Uterus (tissue), 4 donors: ENCODE measurements at places on chromosomes 2 and 18. TPM values are rescaled to one million over a fixed set of nuclear protein-coding genes. Genes with fewer than 3 reads are reported as not detected.

Gene PAIP2B
- total RNA-seq: 3.6 TPM

Gene NLRC4
- 0.26 TPM for total RNA-seq

Gene UGT1A4
- total RNA-seq: not detected

Gene PPP1R1C
- not detected for total RNA-seq

Gene HRH4
- not detected for total RNA-seq

Gene SERPINE2
- 5.0 TPM for total RNA-seq

DNA sequence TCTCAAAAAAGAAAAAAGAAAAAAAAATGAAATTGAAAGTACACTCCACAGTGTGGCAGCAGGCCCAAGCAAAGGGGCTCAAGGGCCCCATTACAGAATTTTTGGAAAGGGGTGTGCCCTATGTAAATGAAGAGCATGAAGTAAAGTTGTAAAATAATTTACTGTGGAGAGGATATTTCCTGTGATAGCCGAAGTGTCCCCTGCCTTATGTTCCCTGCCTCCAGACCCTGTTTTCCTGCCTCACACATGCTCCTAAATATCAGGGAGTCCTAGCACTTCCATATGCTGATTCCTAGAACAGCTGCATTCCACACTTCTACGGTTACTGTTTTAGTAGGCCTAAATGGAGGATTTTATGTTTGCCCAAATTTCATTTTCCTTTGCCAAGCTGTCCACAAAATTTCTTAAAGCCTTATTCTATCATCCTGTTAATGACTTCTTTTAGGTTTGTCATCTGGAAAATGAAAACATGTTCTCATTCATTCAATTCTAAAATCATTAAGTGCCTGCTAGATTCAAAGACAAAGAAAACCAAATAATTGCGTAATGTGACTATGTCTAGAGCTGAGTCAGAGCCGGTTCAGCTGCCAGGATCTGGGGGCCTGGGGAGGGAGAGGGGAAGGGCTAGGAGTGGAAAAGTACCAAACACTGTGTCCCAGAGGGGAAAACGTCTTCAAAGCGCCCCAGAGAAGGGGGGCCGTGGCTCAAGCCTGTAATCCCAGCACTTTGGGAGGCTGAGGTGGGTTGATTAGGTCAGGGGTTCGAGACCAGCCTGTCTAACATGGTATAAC lies 25.9 kb upstream of the IMPA2 start:
- peak overlapping the region; percentile 51 for H3K27ac ChIP-seq
- no peaks in the 10 kb centered on the region for H3K27me3 ChIP-seq
- peak; percentile 43 for DNase-seq
- no peaks in the 10 kb centered on the region for H3K36me3 ChIP-seq
- H3K4me1 ChIP-seq: no peaks in the 10 kb centered on the region

DNA sequence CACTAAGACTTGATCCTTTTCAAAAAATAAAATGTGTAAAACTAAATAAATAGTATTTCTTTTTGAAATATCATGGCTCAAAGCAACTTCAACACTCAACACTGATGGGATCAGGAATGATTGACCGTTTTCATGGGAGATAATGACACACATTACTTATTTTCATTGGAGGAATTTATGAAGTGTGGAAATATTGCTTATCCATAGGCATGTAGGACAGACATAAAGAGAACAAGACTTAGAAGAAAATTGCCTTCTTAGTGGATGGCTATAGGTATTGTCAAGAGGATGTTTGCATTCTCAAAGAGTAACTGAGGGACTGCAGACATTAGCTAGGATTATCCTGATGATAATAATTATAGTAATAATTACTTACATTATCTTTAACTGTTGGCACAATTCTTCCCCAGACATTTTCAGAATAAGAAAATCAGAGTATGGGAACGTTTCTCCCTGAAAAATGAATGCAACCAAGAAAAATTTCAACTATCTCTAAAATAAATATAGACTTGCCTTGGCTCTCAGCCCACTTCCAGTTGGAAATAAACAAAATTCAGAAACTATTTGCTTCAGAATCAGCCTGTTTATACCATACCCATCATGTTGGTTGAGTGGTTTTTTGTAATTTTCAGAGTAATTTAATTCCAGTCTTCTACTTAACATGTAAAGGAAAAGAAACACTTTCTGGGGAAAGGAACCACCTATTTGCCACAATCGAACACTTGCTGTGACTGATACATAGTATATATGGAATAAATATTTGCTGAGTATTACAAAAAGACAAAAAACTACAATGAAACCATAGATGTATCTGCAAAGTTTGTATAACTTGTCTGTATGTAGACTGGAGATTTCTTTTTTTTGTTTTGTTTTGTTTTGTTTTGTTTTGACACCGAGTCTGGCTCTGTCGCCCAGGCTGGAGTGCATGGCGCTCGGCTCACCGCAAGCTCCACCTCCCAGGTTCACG lies 165.7 kb downstream of the TMX3 start:
- no peaks in the 10 kb centered on the region for H3K4me1 ChIP-seq
- no peaks in the 10 kb centered on the region for H3K36me3 ChIP-seq
- DNase-seq: no peak
- H3K4me3 ChIP-seq: no peak overlapping the region
- H3K27me3 ChIP-seq: no peaks in the 10 kb centered on the region
- no peak overlapping the region for H3K27ac ChIP-seq

DNA sequence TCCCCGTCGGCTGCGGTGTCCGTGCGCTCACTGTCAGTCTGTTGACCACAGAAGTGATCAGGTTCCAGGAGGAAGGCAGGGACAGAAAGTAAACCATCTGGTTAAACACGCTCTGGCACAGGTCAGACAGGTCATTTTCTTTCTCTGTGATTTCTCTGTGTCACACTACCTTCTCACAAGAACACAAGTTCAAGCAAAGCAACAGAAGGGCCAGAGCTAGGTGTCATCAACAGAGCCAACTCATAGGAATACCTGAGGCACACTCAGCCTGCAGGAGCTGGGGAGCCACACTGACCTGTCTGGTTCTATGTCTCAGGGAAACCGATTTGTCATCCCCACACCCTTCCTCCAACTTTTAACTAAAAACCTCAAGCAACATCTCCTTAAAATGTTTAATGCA lies 115.1 kb upstream of the ZBTB14 start:
- no peaks in the 10 kb centered on the region for H3K27me3 ChIP-seq
- no peaks in the 10 kb centered on the region for H3K36me3 ChIP-seq
- no peaks in the 10 kb centered on the region for H3K4me1 ChIP-seq
- no peak for DNase-seq

GRCh38 chr2:130910931-130911330 lies 74.2 kb downstream of the ARHGEF4 start:
- H3K4me1 ChIP-seq: no peaks in the 10 kb centered on the region
- H3K27me3 ChIP-seq: no peaks in the 10 kb centered on the region
- H3K36me3 ChIP-seq: no peaks in the 10 kb centered on the region
